Epithelial cell of proximal tubule (primary cell): ENCODE measurements at places on chromosomes 7 and 10.

DNA sequence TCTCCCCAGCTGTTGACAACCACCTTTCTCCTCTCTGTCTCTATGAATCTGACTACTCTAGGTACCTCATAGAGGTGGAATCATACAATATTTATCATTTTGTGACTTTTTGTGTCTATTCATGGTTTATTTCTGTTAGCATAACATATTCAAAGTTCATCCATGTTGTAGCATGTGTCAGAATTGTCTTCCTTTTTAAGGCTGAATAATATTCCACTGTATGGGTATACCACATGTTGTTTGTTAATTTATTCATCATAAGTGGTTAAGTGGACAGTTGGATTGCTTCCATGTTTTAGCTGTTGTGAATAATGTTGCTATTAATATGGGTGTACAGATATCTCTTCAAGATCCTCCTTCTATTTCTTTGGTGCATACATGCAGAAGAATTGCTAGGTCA, 69.9 kb upstream of the COMTD1 start:
- DNase-seq: no peak

DNA sequence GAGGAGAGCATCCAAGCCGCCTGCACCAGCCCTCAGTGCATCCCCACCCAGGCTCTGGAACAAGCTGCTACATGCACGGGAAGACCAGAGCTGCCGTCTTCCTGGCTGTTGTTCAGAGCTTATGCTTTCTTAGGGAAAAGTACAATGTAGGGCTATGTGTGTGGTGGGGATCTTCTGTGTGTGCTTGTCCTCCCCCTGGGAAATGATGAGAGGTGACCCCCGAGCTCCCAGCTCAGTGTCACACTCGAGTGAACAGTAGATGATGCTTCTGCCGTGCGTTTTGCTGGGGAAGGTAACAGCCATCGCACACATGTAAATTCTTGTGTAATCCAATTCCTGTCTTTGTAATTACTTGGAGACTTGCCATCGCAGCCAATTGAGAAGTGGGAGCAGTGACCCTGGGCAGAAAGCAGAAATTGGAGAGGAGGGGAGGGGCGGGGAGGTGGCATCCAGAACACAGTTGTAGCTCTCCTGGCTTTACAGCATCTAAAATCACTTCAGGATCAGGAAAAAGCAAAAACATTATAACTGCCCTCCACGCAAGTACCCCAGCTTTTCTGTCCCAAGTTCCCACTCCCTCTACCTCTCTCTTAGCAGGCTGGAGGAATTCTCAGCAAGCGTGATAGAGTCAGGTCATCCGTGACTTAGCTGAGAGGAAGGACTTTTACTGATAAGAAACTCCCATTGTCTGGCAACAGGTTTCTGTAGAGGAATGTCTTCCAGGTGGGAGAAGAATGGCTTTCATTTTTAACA, 149.6 kb downstream of the TCF7L2 start:
- DNase-seq: no peak

DNA sequence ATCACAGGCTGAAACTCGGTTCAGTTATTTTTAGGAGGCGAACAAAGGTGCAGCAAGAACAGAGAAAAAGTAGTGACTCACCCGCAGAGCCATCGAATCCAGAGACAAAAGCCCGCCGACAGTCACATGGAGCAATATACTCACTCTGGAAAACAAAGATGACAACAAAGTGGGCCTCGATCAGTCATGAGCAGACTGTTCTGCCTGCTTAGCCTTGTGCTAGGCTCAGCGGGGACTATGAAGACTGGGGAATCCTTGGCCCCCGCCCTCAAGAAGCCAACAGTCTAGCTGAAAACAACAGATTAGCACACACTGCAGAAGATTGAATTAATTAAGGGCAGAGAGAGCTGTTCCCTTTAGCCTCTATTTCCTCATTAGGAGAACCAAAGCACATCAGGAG, 30.4 kb downstream of the XPNPEP1 start:
- no peak for DNase-seq

DNA sequence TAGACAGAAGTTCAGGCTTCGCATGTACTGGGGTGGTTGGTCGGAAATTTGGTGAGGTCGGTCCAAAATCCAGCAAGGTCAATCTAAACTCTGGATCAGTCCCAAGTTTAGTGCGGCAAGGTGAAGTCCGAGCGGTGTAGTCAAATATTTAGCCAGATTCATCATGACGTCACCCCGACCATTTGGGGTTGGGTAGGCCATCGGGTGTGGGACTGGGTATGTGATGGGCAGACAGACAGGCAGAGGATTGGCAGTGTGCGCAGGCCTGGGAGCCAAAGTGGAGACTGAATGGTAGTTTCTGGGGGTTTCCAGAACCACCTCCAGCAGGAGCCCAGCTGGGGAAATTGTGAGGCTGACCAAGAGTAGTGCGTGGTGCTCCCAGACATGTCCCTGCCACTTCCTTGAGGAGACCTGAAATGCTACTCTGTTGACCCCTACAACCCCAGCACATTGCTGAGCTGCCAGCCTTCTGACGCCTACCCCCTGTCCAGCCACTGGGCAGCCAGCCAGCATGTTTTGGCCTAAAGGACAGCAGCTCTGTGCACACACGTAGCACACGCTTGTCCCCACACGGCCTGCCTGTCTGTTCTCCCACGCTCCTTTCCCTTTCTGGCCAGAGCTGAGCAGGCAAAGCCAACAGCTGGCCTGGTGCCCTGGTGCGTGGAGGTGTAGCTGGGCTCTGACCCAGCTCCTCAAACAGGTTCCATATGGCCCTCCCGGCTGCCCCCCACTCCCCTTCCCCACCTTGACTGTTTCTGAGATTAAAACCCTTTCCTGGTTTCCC, 55.9 kb downstream of the FAM241B start:
- peak; percentile 43 for DNase-seq

- DNase-seq: no peak
These were observed 55.5 kb downstream of the DNAJC12 start for GRCh38 chr10:67782530-67782929.

DNA sequence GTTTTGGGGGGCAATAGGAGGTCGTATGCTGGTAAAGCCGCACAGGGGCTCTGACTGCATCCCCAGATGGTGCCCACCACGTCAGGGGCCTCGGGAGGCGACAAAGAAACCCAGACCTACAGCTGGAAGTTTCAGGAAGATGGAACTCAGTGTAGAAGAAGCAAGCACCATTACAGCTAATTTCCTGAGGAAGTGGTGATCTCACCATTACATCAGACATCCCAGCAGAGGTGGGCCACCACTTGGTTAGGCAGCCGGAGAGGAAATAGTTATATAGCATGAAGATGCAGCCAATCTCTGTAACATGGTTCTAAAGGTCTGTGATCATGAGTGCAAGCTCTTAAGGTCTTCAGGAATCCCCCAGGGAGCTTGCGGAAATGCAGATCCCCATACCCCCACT, 127.3 kb upstream of the PCBD1 start:
- no peak for DNase-seq

DNA sequence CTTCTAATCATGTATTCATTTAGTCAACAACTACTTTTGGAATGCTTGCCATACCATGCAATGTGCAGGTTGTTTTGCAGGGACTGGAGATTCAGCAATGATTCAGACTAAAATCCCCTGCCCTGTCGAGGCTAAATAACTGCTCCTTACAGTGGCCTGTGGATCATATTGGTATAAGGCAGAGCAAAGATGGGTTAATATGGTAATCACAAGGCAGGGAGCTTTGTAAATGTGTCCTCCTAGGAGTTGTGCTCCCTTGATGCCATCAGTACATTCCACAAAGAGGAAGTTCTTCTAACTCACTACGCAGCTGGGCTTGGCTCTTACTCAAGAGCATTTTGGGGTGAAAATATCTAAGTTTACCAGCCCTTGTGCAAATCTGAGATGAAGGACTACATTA, 614 bp upstream of the IFIT2 start:
- DNase-seq: no peak

GRCh38 chr10:77648472-77648871, 10.9 kb upstream of the KCNMA1 start:
- DNase-seq: no peak

DNA sequence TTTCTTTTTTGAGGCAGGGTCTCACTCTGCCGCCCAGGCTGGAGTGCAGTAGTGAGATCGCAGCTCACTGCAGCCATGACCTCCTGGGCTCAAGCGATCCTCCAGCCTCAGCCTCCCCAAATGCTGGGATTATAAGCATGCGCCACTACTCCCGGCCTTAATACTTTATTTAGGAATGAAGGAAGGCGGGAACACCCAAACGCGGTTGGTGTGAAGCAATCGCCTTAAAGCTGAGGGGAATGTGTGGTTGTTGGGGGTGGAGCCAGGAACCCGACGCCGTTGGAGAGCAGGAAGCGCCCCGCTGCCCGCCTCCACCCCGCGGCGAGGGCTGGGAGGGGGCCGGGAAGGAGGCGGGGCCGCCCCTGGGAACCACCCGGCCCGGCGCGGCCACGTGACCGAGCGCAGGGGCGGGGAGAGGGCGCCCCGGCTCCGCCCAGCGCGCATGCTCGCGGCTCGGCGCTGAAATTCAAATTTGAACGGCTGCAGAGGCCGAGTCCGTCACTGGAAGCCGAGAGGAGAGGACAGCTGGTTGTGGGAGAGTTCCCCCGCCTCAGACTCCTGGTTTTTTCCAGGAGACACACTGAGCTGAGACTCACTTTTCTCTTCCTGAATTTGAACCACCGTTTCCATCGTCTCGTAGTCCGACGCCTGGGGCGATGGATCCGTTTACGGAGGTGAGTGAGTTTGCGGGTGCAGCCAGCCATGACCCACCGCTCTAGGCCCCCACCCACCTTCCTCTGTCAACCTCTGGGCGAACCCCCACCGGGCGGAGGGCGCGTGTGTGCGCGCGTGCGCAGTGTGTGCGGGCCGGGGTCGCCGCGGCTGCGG, at the start of gene ANLN:
Gene ANLN (plus strand): TSS at position 492 of the 828 bp plus-strand sequence. CDS start 165 bp downstream, at position 657.
- DNase-seq: no peak

GRCh38 chr10:127577376-127578258, 28.5 kb downstream of the NPS start:
- no peak for DNase-seq

DNA sequence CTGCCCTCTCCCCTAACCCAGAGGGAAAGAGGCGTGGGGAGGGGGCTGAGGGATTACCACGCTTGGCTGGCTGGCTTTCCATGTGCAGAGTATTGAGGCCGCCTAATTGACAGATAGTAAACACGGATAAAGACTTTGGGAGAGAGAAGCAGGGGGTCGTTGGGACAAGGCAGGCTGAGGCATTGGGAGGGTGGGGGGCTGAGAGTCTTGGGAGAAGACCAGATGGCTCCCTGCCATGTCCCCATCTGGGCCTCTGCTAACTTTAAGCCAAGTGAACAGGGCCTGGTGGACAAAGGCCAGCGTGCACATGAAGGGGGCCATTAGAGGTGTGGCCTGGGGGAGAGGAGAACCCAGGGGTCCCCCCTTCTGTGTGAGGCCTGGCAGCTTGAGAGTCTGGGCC, 55.4 kb upstream of the MXI1 start:
- DNase-seq: no peak

- DNase-seq: no peak
These were observed 166.4 kb downstream of the MLLT10 start for GRCh38 chr10:21700474-21700873.

- DNase-seq: no peak
These were observed at the start of gene SLC18A3 for GRCh38 chr10:49610114-49610457. Gene SLC18A3, plus strand, starts transcription at chr10:49610310. Its CDS starts 431 bp downstream, at chr10:49610741.

DNA sequence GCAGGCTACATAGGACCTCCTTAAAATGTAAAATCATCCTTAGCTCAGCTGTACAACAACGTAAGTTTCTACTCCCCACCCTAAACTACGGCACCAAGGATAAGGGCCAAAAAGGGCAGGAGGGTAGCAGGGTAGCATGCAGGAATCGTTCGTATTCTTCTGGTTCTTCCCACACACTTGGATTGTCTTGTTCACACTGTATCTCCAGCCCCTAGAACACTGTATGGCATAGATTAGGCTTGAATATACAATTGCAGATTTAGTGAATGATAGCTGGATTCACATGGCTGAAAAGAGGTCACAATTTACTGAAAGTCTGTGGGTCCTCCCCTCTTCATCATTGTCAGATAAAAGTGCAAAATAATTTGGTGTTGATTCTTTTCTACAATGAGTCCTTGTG, 28.2 kb upstream of the PRKAR2B start:
- DNase-seq: no peak

DNA sequence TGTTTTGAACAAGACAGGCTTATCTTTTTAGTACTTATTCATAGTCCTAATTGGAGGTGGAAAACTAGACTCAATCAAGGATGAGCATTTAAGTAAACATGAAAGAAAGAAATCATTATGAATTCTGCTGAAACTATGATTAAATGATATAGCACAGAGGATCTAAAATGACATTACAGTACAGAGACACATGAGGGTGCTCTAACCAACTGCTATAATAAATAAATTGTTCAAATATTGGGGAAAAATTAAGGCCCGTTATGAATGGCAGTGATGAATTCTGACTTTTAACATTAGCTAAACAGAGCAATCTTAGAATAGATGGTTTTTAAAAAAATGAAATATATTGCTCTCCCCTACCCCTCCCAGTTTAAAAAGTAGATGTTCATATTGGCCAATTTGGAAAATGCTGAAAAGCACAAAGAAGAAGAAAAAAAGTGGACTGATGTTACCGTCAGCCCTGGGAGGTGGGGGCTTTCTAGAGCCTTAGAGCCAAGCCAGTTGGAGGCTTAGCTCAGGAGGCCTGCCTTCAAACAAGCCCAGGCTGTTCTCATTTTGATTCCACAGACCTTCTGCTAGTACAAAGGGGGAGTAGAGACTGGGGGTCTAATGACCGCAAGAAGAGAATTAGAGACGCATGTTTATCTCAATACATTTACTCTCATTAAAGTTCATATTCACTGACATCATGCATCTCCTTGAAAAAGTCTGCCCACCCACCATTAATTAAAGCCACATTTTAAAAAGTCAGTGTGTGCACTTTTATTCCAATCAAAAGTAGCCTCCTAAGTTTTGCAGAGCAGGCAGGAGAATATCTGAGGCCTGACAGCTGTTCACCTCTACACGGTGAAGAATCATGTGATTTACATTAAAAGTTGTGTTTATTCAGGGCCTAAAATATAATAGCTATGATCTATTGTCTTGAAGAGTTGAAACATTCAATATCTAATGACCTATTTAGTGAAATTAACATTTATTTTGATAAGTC, 10.0 kb downstream of the WNT2 start:
- no peak for DNase-seq

DNA sequence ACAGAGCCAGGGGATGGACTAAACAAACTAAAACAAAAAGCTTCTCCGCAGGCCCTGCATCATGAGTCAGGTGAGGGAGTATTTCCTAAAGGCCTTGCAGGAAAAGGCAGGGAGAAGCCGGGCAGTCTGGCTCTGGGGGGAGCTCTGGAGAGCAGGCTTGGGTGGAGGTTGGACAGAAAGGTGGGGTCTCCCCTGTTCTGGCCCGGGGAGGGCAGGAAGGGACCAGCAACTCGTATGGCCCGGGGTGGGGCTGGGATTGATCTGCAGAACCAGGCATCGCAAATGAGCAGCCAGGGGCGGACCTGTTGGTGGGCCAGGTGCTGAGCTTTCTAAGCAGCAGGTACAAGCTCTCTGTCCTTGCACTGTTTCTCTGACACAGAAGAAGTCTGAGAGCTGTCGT, 235.2 kb downstream of the TCERG1L start:
- DNase-seq: no peak

- no peak for DNase-seq
These were observed 2.1 kb upstream of the H2AZ2 start for GRCh38 chr7:44849885-44850544.

DNA sequence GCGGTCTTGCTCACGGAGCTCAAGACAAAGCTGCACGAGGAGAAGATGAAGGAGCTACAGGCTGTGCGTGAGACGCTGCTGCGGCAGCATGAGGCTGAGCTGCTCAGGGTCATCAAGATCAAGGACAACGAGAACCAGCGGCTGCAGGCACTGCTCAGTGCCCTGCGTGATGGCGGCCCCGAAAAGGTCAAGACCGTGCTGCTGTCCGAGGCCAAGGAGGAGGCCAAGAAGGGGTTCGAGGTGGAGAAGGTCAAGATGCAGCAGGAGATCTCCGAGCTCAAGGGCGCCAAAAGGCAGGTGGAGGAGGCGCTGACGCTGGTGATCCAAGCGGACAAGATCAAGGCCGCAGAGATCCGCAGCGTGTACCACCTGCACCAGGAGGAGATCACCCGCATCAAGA, 51.4 kb downstream of the JAKMIP3 start:
- no peak for DNase-seq
